ENCODE measurements at places on chromosomes 7 and 10.

DNA sequence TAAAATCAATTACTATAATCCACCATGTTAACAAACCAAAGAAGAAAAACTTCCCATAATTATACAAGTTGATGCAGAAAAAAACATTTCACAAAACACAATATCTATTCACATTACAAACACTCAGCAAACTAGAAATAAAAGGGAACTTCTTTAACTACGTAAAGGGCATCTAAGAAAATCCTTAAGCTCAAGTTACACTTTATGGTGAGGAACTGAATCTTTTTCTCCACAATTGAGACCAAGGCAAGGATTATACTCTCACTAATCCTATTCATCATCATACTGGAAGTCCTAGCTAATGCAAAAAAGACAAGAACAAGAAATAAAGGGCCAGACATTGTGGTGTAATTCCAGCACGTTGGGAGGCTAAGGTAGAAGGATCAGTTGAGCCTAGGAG lies 159.9 kb downstream of the ZNF365 start:
- DNase-seq = no peak

- no peak for DNase-seq
Measured at GRCh38 chr7:148729984-148730733, 31.5 kb downstream of the CUL1 start.

GRCh38 chr10:124063750-124064603 lies 29.4 kb downstream of the CHST15 start:
- DNase-seq = no peak

DNA sequence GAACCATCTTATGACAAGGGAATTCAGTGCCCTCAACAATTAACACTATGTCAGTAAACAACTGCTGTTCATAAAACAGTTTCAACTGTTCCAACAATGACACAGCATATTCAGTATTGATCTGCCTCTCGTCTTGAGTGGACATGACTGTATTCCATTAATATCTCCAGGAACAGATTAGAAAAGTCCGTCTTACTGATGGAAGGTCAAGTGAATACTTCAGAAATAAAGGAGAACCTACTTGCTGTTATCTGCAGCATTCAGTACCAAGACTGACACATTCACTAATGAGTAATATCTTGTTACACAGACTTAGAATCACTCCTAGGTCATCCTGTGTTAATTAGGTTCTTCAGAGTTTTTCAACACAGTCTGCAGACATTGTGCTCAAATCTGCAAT lies 12.1 kb downstream of the KBTBD2 start:
- no peak for DNase-seq

DNA sequence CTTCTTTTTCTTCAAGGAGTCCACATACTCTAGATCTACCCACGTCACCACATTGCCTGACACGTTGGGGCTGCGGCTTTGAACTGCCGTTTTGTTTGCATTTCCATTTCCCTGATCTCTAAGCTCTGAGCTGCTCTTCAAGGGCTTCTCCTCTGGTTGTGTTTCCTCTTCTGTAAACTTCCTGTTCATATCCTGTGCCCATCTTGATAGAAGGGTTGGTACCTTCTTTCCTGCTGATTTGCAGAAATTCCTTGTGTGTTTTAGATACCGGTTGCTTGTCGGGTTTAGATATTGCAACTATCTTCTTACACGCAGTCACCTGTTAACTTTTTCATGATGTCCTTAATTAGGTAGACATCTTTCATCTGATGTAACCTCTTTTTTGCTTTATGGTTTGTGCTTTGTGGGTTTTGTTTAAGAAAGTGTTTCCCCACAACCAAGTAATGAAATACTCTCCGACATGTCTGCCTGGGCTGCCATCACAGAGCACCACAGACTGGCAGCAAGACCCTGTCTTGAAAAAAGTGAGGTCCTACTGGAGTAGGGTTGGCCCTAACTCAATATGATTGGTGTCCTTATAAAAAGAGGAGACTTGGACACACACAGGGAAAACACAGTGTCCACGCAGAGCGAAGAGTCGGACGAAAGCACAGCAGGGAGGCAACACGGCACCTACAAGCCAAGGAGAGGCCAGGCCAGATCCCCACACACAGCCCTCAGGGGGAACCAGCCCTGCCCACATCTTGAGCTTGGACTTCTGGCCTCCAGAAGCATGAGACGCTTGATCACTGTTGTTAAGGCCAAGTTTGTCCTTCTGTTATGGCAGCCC lies 99.1 kb upstream of the PDGFA start:
- DNase-seq = peak; percentile 74

DNA sequence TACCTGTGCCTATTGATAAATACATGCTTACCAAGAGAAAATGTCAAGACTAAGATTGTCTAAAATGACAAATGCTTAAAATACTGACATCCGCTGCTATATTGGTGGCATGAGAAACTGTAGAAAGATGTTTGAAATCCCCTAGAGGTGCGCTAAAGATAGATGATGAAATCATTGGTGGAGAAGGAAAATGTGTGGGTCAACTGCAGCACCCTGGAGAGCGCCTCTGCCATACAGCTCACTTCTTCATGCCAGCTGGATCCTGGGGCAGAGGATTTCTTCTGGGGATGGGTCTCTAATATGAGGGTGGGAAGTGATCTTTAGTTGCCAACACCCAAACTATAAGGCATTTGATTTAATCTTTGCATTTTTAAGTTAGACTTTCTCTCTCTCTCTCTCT lies 680.4 kb upstream of the POM121L12 start:
- DNase-seq = no peak

- no peak for DNase-seq
Measured at GRCh38 chr7:135728136-135728669, at the start of gene SLC13A4. SLC13A4 (minus strand) TSS chr7:135728186; CDS start chr7:135727496, 690 bp downstream.

DNA sequence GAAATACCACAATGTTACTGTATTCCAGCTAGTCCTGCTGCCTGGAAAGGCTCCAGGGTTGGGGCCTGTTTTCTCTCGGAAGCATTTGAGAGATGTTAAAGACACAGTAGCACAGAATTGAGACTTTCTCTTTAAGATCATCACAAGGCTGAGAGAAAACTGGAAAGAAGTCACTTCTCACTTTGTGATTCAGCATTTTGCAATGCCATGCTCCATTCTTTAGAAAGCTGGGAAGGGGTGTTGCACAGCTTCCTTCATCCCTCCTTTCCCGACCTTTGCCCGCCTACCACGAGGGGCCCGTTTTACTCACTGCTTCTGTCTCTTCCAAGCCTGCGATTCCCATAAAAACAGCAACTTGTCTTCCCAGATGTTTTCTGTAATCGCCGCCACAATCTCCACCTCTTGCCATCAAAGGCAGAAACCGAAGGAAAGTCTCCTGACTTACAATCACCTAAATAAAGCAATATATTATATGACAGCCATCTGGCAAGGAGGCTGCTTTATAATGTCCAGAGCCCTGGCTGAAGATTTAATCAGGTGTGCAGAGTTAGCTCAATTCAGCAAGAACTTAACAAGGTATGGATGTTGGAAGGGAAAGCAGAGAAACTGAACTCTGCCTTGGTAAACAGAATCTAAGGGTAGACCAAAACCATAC lies 18.9 kb downstream of the NOD1 start:
- DNase-seq = no peak

DNA sequence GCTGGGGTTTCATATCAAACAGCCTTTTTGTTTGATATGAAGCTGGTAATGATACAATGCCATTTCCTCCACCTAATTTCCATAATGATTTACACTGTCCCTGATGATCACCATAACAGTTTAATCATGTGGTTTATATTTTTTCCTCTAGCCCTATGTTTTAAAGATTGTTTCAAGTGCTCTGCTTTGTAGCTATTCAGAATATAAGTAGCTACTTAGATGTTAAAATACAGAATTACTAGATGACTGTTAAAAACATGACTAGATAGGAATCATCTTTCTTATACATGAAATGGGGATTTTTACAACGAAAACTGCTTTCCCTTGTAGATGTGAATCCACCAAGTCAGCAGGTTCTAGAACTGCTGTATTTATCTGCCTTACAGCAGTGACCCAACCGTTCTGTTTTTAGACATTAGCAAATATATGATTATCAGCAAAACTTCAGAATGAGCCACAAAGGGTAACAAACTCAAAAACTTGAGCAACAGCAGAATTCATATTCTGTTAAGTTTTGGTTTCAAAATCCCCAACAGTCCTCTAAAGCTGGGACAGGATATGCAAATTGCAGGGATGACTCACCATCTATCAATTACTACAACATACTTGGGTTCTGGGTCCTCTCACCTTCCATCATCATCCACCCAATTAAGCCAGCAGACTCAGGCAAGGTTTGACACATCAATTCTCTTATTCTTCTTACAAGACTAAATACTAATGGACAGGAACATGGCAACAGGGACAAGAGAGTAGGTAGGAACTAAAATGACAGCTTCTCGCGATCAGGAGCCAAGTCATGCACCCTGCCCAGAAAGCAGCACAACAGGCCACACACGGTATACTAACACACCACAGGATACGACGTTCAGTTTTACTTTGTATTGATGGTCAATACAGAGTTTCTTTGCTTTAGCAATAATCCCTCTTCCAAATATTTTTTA lies 83.9 kb downstream of the PIP4K2A start:
- no peak for DNase-seq

DNA sequence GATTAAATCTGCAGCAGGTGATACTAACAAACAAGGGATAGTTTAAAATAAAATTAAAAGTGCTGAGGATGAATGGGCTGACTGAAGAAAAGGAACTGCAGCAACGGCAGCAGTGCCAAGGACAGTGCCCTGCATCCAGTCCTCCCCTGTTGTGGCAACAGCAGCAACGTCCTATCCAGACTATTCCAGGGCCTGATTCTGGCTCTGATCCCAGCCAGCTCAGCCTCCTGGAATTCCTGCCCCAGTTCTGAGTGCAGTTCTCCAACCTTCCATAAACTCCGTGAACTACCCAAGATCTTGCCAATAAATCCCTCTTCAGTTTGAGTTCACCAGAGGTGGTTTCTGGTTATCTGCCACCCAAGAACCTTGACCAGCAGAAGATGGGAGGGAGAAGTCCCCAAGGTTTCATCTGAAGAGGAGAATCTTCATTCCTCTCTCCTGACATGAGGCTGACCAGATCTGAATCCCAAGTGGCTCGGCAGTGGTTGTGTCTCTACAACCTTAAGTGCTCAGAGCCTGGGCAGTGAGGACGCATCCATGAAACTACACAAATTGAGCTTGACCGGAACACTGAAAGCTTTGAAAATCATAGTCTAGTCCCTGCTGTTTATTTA lies 115.8 kb downstream of the SORBS1 start:
- DNase-seq = no peak

DNA sequence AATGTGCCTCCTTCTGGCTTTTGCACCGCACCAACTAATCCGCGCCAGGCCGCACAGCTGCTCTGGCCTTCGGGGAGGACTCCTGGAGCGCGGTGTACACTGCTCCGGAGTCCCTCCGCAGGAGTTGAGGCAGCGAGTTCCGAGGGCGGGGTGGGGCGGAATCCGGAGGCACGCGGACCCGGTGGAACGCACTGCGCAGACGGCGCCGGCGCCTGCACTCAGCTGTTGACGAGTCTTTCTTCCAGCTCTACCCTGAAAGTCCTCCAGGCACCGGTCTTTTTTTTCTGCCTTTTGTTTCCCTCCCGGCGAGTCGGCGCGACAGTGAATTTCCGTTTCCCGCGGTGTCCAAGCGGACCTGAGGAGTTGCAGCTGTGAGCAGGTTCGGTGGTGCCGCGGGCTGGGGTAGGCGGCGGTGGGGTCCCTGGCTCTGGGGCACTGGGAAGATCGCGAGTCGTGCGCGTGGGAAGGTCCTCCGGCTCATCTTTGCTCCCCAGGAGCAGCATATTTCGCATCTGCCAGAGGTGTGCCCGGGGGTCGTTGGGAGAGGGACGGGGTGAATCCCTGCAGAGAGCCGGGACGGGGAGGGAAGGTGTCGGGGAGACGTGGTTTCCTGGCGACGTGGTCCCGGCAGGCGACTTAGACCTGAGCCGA lies 44.1 kb downstream of the SFTPD start:
- no peak for DNase-seq

GRCh38 chr10:89357975-89358374 lies 19.9 kb upstream of the IFIT1B start:
- DNase-seq = no peak

DNA sequence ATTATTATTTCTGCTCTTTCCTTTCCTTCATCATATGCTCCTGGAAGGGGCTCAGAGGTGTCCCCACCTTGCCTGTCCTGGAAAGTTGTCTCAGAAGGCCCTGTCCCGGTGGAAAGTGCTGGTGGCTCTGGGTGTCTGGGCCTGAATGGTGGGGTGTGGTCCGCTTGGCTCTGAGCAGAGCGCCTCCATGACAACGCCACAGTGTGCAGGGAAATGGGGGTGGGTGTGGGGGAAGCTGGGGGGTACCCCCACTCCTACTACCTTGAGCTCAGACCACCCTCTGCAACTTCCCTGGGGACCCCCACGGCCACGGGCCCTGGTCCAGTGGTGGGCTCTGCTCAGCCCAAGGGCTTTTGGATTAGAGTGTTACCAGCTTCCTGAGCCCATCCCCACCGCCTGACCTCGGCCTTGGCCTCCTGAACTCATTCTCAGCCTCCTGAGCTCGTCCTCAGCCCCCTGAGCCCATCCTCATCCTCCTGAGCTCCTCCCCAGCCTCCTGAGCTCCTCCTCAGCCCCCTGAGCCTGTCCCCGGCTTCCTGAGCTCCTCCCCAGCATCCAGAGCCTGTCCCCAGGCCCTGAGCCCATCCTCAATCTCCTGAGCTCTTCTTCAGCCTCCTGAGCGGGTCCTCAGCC lies 106.4 kb upstream of the FAM20C start:
- DNase-seq = no peak

DNA sequence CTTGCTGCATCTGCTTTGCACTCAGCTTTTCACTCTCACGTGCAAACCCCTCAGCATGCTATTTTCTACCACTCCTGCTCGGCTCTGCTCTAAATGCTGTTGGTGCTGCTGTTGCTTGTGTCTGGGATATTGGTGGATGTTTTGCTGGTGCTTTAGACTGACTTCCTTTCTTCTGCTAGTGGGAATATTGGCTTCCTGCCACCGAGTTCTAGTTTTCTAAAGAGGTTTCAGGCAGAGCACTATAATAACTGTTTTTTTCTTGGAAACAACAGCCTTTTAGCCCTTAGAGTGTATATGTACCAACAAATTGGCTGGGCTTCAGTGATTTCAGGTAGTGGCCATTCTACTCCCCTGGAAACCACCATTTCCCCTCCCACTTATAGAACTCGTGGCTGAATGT lies 27.8 kb downstream of the TMEM236 start:
- no peak for DNase-seq

- no peak for DNase-seq
Measured at GRCh38 chr7:25844102-25844870, 307.7 kb upstream of the NFE2L3 start.

DNA sequence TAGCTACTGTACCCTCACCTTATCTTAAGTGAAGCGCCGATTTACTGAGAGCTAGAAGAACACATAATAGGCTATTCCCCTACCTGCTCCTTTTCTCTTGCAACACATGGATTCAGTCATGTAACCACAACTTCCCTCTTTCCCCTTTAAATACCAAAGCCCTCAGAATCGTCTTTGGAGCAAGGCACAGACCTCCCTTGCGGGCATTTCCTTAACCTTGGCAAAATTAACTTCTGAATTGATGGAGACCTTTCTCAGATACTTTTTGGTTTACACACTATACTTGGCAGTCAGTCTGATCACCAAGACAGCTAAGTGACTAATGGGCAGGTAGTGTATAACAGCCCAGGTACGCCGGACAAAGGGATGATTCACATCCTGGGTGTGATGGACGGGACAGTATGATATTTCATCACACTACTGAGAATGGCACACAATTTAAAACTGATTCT lies 72.7 kb upstream of the SEC61G start:
- no peak for DNase-seq

- DNase-seq = no peak
Measured at GRCh38 chr10:5488272-5489161, 10.9 kb downstream of the CALML5 start.
